ENCODE measurements at places on chromosomes 6 and 20. TPM values are rescaled to one million over a fixed set of nuclear protein-coding genes. Genes with fewer than 3 reads are reported as not detected.

RUNX2 gene
- 1.6 TPM for total RNA-seq

BFSP1 gene
- 0.76 TPM for total RNA-seq

MROH8 gene
- 5.2 TPM for total RNA-seq

SAMD10 gene
- 5.8 TPM for total RNA-seq

AIF1 gene
- total RNA-seq, result 3.3 TPM

CDH26 gene
- total RNA-seq, result 0.64 TPM

USP49 gene
- 1.7 TPM for total RNA-seq

DEFB132 gene
- 0.30 TPM for total RNA-seq

FAM8A1 gene
- 23.2 TPM for total RNA-seq

PNLDC1 gene
- 0.35 TPM for total RNA-seq

C6orf89 gene
- 73.5 TPM for total RNA-seq

GABRR2 gene
- total RNA-seq, result not detected

ADGRG6 gene
- total RNA-seq, result 1.6 TPM

FAM162B gene
- 2.5 TPM for total RNA-seq
